GM12865 (cell line): ENCODE measurements at places on chromosomes 2 and 18.
A peak's percentile ranks its signal among the peaks of the same experiment; 100 is the strongest.

DNA sequence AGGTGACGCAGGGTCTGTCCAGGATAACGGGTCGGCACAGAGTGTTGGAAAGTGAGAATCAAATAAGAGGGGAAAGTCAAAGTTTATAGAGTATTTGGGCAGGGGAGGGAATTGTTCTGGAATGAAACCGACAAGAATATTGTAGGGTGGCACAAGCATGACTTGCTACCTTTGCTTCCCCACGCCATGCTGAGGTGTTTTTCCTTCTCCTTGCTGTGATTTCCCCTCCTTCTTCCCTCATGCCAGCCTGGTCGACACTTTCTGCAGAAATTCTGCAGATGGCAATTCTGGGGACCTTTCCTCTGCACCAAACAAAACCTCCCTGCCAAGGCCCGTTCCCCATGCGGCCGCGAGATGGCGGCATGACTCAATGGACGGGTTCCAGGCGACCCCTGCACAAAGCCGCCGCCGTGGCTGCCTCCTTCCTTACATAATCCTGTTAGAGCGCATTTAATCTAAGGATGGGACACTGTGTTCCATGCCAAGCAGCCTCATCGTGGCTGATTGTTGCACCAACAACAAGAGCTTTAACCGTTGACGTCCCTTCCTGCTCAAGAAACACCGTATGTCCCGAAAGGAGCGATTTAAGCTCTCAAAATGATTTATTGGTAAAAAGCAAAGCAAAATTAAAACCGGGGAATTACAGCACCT lies at the start of gene MRO:
TSS of gene MRO (minus strand) at position 289 of the 651 bp plus-strand sequence. CDS start 10,616 bp downstream, outside the sequence.
- DNase-seq, result peak; percentile 85

DNA sequence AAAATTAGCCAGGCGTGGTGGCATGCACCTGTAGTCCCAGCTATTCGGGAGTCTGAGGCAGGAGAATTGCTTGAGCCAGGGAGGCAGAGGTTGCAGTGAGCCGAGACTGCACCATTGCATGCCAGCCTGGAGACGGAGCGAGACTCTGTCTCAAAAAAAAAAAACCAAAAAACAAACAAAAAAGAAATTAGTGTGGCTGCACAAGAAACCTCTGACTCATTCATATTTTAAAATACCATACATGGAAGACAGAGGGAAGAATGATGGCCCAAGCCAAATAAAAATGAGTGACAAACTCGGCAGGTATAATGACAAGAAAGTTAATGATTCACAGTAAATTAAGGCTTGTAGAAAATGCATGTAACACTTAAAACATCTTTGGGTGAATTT lies 875.8 kb downstream of the EPHA4 start:
- no peak for DNase-seq

DNA sequence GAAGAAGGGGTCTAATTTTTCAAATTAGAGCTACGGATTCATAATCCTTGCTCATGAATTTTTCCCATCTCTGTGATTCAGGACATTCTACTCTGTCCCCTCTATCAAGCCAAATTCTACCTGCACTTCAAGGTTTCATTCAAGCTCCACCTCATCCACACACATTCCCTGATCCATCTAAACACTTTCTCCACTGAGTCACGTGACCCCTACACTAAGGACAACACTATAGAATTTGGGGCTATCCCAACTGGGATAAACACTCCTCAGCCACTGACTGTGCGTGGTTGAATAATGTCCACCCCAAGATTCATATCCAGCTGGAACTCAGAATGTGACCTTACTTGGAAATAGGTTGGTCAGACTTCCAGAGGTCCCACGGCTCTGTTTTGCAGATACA lies 159.9 kb upstream of the ACVR2A start:
- no peak for DNase-seq

DNA sequence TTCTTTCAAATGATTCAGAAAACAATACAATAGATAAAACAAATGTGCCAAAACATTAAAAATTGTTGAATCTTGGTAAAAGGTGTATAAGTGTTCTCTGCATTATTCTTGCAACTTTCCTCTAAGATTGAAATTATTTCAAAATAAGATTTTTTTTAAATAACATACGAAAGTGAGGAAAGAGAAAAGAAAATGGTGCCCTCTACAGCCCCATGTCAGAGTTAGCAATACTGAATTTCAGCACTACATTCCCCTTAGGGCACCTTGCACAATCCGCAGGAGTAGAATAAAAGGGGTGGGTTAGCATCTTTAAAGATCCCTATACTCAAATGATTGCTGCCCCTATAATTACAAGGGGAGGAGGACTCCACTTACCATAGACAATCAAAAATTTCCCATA lies 433.7 kb downstream of the BCL11A start:
- no peak for DNase-seq

DNA sequence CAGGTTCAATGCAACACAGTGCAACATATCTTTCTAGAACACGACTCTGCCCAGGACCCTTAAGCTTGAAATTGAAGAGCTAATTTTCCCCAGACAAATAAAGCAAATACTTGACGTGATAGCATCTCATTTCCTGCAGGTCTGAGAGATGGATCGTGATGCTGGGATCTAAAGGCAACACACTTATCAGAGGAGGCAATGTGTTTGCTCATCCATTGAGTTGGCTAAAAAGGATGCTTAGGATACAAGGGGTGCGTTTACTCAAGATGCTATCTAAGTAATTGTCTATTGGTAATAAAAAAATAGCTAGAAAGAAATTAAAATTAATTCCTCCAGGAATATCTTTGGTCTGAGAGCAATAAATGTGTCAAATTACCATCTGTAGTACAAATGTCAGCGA lies 129.0 kb downstream of the SOCS6 start:
- DNase-seq, result no peak

DNA sequence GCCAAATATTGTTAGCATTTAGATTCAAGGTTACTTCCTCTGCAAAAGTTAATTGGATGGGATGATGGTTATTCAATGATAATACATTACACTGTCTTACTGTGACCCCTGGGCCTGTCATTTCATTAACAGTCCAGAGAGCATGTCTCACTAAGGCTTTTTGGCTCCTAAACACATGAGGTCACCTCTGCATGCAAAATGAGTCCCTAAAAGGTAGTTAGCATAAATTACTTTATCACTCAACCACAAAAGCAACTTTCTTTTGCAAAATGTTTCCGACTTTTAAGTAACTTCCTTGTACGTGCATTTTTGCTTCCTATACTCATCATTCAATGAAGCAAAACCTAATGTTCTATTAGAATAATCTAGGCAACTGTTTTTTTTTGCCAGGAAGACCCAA lies 16.8 kb upstream of the AGFG1 start:
- DNase-seq, result no peak

DNA sequence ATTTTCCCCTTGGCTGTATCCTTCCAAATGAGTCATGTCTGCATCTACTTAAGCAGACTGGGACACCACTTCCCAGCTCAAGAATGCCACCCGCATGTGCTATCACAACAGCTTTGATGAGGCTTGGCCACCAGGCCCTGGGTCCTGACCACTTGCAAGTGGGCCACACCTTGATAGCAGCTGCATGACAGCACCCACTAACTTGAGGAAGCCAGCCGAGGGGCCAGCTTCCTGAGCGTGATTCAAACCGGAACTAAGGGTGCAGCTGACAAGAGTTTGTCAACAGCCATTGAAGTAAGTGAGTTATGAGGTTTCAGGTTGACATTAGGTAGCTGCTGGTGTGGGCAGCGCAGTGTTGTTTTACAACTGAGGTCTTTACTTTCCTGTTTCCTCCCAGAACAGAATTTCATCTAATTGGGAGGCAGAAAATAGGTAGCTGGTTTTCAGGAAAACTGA lies 54.4 kb downstream of the EPHA4 start:
- peak; percentile 90 for DNase-seq

DNA sequence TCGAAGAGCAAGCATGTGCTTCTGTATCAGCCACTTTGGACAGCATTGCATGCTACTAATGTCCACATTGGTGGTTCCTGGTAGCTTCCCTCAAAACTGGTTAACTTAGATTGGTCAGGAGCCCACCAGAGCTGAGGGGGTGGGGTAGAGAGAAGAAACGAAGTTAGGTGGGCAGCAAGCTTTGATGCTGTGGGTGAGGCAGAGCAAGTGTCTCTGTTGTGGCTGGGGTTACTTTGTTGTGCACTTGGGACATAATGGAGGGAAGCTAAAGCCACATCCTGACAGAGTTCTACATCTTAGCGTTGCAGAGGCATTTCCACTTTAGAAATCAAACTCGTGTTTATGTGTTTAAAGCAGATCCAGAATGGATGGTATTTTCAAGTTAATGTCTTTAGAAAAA lies 82.7 kb downstream of the FAM168B start:
- DNase-seq, result no peak

- no peak for DNase-seq
Measured at GRCh38 chr18:44856157-44856556, 175.5 kb downstream of the SETBP1 start.

- DNase-seq, result peak; percentile 38
Measured at GRCh38 chr18:32271672-32272208, 81.9 kb downstream of the MEP1B start.

DNA sequence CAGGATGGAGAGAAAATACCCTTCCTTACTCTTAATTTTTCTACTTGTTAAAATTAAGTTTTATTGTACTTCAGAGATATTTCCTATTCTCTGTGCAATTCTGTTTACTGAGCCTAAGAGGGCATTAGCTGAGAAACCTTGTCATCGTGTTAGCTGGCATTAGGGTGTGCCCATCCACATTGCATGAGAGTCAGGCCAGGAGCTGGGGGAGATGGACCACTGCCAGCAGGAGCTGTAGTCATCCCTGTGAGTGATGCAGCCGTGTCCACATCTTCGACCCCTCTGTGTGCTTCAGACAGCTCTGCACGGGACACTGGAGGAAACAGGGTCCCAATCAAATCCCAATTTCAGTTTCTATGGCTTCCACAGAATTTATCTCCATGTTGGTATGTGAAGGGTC lies 34.2 kb downstream of the ABCA12 start:
- no peak for DNase-seq

DNA sequence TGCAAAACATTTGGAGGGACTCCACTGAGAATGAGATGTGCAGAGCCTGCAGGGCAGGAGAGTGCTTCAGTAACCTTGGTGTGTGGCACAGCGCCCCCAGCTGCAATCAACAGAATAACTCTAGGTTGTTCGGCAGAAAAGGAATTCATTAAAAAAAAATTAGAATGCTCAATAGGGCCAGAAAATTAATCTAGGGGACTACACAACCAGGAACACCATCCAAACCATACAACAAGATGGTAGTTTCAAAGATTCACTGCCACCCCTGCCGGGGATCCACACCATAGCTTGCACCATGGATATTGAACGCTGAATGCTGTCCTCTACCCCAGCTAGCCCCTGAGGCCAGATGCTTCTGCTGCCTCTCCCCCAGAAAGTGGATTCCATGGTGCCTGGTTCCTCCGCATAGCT lies 50.1 kb downstream of the THUMPD2 start:
- DNase-seq, result peak; percentile 55

GRCh38 chr2:12617366-12617765 lies 99.4 kb upstream of the TRIB2 start:
- no peak for DNase-seq

- DNase-seq, result no peak
Measured at GRCh38 chr2:78009289-78009688, 487.1 kb upstream of the LRRTM4 start.

DNA sequence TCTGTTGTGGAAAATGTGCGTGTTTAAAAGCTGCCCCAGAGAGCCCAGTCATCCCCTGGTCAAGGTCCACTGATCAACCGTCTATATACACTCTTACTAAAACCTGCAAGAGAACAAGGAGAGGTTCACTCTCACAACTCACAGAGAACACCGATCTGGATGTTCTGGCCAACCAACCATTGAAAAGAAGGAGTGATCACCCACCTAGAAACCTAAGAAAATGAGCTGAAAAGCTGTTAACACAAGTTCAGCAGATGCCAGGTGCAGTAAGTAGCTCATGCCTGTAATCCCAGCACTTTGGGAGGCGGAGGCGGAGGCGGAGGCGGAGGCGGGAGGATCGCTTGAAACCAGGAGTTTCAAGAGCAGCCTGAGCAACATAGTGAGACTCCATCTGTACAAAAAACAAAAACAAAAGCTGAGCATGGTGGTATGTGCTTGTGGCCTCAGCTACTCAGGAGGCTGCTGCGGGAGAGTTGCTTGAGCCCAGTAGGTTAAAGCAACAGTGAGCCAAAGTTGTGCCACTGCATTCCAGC lies 14.5 kb downstream of the ATG16L1 start:
- peak; percentile 21 for DNase-seq

- DNase-seq, result no peak
Measured at GRCh38 chr2:85785027-85785822, 31.4 kb downstream of the ATOH8 start.

DNA sequence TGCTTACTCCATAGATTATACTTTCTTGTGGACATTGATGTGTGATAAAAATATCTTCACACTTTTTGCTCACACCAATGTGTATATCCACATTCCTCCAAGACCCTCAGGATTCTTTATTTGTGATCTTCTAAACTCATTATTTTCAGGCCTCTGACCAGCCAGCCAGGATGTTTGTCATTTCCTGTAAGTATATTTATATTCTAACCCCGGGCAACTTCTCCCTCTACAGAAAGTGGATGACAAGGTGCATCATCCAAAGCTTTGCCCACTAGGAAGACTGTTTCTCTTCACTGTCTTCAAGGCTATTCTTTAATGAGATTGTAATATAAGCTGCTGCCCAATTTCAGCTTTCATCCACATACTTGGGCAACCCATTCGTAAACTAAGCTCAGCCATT lies 3.6 kb upstream of the CWC22 start:
- no peak for DNase-seq

DNA sequence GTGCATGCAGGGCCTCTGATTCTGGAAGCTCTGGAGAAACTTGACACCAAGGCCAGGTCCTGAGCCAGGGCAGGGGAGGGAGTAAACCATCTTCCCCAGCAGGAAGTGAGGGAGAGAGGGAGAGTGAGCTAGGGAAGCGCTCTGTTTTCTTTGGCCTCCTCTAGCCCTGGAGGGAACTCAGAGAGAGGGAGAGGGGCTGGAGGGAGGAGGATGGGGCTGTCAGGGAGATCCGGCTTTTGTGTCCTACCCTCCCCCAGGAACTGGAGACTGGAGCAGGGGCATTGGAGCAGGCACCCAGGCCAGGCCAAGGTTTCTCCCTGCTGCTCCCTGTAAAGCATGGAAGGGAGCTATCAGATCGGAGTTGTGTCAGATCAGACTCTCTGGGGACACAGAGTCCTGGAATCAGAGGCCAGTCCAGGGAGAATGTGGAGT lies 22.7 kb upstream of the PKDCC start:
- no peak for DNase-seq

DNA sequence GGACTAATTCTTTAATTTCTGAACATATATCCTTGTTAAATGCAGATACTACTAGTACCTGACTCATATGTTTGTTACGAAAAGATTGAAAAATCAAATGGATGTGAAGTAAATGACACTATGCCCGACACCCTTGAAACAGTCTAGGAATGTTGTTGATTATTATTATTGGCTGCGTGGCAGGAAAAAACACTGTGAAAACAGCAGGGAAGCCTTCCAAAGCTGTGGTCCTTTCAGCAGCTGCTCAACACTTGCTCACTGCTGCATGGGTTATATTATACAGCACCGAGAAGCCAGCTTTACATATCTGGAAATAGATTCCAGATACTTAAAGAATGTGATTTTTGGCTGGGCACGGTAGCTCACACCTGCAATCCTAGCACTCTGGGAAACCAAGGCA lies 26.5 kb downstream of the CRYGD start:
- DNase-seq, result no peak

GRCh38 chr2:103875131-103875530 lies 978.8 kb upstream of the POU3F3 start:
- DNase-seq, result no peak
